ENCODE measurements at places on chromosomes 11 and 22. TPM values are rescaled to one million over a fixed set of nuclear protein-coding genes. Genes with fewer than 3 reads are reported as not detected.

Gene NCR3LG1
- total RNA-seq = 2.7 TPM

DNA sequence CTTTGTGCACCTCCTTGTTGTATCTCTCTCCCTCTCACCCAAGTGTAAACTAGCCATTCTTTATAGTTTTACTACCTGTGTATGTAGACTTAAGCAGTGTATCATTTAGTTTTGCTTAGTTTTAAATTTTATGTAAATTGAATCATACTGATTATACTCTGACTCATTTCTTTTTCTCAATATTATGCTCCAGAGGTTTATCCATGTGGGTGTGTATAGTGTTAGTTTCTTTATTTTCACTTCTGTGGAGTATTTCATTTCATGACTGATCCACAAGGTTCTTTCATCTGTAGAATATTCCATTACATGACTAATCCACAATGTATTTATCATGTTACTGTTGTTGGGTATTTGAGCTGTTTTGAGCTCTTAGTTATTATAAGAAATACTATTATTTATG, 62.0 kb downstream of the CCDC34 start:
- no peaks in the 10 kb centered on the region for H3K27me3 ChIP-seq
- no peak overlapping the region for H3K4me3 ChIP-seq
- no peaks in the 10 kb centered on the region for H3K4me1 ChIP-seq
- no peak for DNase-seq
- no peaks in the 10 kb centered on the region for H3K36me3 ChIP-seq
- no peak overlapping the region for H3K27ac ChIP-seq

GRCh38 chr11:20367313-20367948, 3.9 kb downstream of the HTATIP2 start:
- H3K4me3 ChIP-seq = peak overlapping the region; percentile 36
- H3K27me3 ChIP-seq = no peaks in the 10 kb centered on the region
- H3K27ac ChIP-seq = no peak overlapping the region
- peaks cover 43% of the 10 kb centered on the region for H3K4me1 ChIP-seq
- H3K36me3 ChIP-seq = peaks cover 40% of the 10 kb centered on the region

GRCh38 chr11:34997952-34998528, 81.6 kb downstream of the PDHX start:
- peak overlapping the region; percentile 44 for H3K4me3 ChIP-seq
- peak overlapping the region; percentile 56 for H3K27ac ChIP-seq
- H3K36me3 ChIP-seq = peaks cover 11% of the 10 kb centered on the region

DNA sequence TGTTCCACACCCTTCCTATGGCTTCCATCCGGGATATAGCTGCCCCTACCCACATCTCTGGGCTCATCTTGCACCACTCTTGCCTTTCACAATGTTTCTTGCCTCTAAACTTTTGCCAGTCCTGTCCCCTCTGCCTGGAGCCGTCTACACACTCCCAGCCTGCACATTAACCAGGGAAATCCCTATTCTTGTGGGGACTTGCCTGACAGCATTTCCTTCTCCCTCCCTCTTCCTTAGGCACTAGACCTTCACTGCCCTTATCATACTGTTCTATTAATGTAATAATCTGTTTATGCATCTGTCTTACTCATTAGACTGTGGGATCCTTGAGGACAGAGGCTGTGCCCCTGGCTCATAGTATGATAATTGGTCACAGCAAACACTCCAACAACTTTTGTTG, 5.8 kb upstream of the TTC12 start:
- no peak for DNase-seq
- H3K36me3 ChIP-seq = no peaks in the 10 kb centered on the region
- peaks cover 2% of the 10 kb centered on the region for H3K4me1 ChIP-seq
- H3K27ac ChIP-seq = no peak overlapping the region

Gene TNNT3
- total RNA-seq = 16.7 TPM

DNA sequence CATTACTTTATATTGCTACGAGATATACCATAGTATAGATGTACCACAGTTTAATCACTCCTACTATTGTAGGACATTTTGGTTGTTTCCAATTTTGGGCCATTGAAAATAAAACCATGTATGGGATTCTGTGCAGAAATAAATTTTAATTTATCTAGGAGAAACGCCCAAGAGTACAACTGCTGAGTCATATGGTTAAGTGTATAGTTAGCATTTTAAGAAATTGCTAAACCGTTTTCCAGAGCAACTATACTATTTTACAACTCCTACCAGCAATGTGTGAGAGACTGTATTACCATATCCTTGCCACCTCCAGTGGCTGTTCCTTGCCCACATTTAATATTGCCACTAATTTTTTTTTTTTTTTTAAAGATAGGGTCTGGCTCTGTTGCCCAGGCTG, 163.1 kb downstream of the SBF2 start:
- no peaks in the 10 kb centered on the region for H3K27me3 ChIP-seq
- DNase-seq = no peak
- no peaks in the 10 kb centered on the region for H3K4me1 ChIP-seq
- no peak overlapping the region for H3K4me3 ChIP-seq

- H3K4me3 ChIP-seq = no peak overlapping the region
- H3K27ac ChIP-seq = no peak overlapping the region
- no peak for DNase-seq
- H3K27me3 ChIP-seq = peaks cover 23% of the 10 kb centered on the region
- H3K36me3 ChIP-seq = no peaks in the 10 kb centered on the region
Observed at GRCh38 chr11:61688365-61689163, 8.4 kb downstream of the DAGLA start.

DNA sequence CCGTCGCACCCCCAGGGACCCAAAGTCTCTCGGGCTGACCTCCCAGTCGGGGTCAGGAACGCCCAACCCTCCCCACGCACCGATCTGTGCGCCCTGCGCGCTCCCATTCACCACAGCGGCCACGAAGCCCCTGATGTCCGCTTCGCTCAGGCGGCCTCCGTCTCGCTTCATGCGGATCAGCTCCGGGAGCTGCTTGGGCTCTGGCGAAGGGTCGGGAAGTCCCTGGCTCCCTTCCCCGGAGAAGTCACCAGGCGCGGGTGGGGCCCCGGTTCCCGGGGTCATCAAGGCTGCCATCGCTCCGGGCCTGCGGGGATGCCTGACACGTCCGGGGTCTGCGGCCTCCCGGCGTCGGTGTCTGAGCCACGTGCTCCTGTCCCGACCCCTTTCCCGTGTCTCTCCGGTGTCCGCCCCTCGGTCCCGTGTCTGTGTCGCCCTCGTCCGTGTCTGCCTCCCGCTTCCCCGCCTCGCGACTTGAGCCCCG, 356 bp downstream of the TYMP start:
- peaks cover 42% of the 10 kb centered on the region for H3K4me1 ChIP-seq
- no peaks in the 10 kb centered on the region for H3K27me3 ChIP-seq
- peak overlapping the region; percentile 84 for H3K4me3 ChIP-seq
- peak overlapping the region; percentile 94 for H3K27ac ChIP-seq
- peaks cover 24% of the 10 kb centered on the region for H3K36me3 ChIP-seq

GRCh38 chr11:60241786-60242185, 1.2 kb downstream of the MS4A4E start:
- H3K4me3 ChIP-seq = no peak overlapping the region
- H3K36me3 ChIP-seq = no peaks in the 10 kb centered on the region
- H3K27ac ChIP-seq = no peak overlapping the region
- H3K4me1 ChIP-seq = no peaks in the 10 kb centered on the region
- H3K27me3 ChIP-seq = peaks cover 19% of the 10 kb centered on the region

GRCh38 chr22:19138217-19139000, 6.0 kb downstream of the ESS2 start:
- no peak overlapping the region for H3K27ac ChIP-seq
- H3K4me1 ChIP-seq = peaks cover 3% of the 10 kb centered on the region
- H3K4me3 ChIP-seq = no peak overlapping the region
- no peak for DNase-seq
- H3K27me3 ChIP-seq = no peaks in the 10 kb centered on the region
- H3K36me3 ChIP-seq = peaks cover 12% of the 10 kb centered on the region

- no peak overlapping the region for H3K4me3 ChIP-seq
- peaks cover 21% of the 10 kb centered on the region for H3K27me3 ChIP-seq
- H3K4me1 ChIP-seq = peaks cover 25% of the 10 kb centered on the region
- H3K36me3 ChIP-seq = no peaks in the 10 kb centered on the region
Observed at GRCh38 chr11:60953781-60954180, 1.8 kb upstream of the SLC15A3 start.

- H3K27ac ChIP-seq = no peak overlapping the region
- no peak overlapping the region for H3K4me3 ChIP-seq
- no peaks in the 10 kb centered on the region for H3K4me1 ChIP-seq
- peaks cover 2% of the 10 kb centered on the region for H3K36me3 ChIP-seq
Observed at GRCh38 chr11:34331736-34332135, 26.1 kb downstream of the ABTB2 start.

DNA sequence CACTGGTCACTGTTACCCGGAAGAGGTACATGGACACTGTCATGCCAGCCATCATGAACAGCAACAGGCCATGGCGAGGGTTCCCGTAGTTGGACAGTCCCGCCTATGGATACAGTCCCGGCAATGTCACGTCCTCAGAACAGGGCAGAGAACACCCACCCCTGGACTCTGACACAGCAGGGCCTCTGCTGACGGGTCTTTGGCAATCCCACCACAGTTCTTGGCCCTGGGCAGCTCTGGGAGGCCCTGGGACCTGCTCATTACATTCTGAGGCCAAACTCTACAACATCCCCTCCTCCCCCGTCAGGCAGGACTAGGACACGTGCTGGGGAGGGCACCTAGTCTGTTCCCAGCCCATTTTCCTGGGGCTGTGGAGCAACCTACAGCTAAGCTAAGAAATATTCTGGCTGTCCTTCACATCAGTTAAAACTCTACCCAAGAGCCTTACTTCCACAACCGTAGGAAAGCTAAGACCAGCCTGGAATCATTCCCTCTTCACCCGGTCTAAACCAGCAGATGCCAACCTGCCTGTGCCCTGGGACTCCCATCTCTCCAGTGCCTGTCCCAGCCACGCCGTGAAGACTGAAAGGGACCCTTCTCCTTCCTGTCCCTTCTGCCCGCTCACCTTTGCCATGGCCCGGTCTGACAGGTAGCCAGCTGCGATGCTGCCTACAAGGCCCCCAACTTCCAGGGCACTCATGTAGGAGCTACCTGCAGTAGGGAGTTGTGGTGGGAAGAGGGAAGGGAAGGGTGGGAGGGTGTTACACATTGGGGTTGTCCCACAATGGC, 4.5 kb downstream of the SLC37A4 start:
- H3K36me3 ChIP-seq = peaks cover 25% of the 10 kb centered on the region
- H3K4me3 ChIP-seq = no peak overlapping the region
- H3K4me1 ChIP-seq = peaks cover 38% of the 10 kb centered on the region
- DNase-seq = no peak

Gene CYTH4
- 157 TPM for total RNA-seq

DNA sequence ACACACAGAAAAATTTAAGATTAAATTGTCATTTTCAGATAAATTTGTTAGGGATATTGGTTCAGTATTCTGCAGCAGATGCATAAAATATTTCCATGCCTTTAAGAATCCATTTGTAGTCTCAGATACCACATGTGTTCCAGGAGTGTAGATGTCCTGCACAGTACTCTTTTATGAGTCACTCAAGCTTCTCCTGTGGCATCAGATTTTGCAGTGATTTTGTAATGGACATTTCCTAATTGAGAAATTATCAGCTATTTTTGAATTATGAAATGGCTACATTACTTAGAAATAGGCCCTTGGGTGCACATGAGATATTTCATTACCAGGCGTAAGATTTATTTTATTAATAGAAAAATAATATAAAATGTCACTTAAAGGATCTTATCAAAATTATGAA, 18.9 kb downstream of the MMP3 start:
- no peaks in the 10 kb centered on the region for H3K36me3 ChIP-seq
- H3K4me1 ChIP-seq = no peaks in the 10 kb centered on the region
- no peaks in the 10 kb centered on the region for H3K27me3 ChIP-seq
- no peak overlapping the region for H3K4me3 ChIP-seq

- H3K27ac ChIP-seq = no peak overlapping the region
- peaks cover 43% of the 10 kb centered on the region for H3K36me3 ChIP-seq
- H3K4me3 ChIP-seq = no peak overlapping the region
- H3K4me1 ChIP-seq = peaks cover 33% of the 10 kb centered on the region
- no peak for DNase-seq
Observed at GRCh38 chr22:41099036-41099435, 6.6 kb downstream of the EP300 start.

Gene RAC2
- total RNA-seq = 963 TPM

- H3K4me1 ChIP-seq = peaks cover 5% of the 10 kb centered on the region
- H3K27me3 ChIP-seq = peaks cover 11% of the 10 kb centered on the region
- DNase-seq = no peak
- H3K36me3 ChIP-seq = no peaks in the 10 kb centered on the region
- H3K4me3 ChIP-seq = no peak overlapping the region
Observed at GRCh38 chr11:76734456-76735420, 48.4 kb upstream of the TSKU start.

DNA sequence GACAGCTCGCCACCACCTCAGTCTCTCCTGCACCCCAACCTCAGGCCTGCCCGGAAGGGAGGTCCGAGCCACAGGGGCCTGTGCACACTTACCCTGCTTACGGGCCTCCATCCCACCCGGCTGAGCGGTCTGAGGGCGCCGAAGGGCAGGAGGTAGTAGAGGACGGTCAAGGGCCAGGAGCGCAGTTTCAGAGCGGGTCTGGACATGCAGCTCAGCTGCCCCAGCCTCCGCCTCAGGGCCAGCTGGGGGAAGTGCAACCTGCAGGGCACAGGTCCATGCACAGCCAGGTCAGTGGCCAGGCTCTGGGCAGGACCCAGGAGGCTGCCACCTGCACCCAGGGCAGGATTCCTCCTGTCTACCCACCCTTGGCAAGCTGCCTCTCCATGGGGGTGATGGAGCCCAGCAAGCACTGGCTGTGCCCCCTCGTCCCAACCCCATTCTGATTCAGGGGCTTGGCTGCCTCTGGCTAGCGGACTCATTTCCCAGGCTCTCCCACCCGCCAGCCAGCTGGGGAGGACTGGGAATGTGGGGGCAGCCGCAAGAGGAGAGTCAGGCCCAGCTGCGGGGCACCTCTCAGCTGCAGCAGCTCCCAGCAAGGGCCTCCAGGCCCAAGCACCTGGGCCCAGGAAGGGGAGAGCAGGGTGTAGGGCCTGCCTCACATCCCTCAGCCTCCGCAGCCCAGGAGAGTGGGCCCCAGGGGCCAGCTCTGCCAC, 38.3 kb downstream of the PISD start:
- H3K27ac ChIP-seq = no peak overlapping the region
- no peaks in the 10 kb centered on the region for H3K27me3 ChIP-seq
- H3K4me1 ChIP-seq = peaks cover 14% of the 10 kb centered on the region

- H3K4me1 ChIP-seq = peaks cover 31% of the 10 kb centered on the region
- H3K4me3 ChIP-seq = peak overlapping the region; percentile 73
- DNase-seq = peak; percentile 59
- H3K36me3 ChIP-seq = peaks cover 16% of the 10 kb centered on the region
Observed at GRCh38 chr11:67996622-67997474, 7.0 kb downstream of the UNC93B1 start.

- no peak overlapping the region for H3K27ac ChIP-seq
- peak; percentile 24 for DNase-seq
- no peak overlapping the region for H3K4me3 ChIP-seq
- peaks cover 7% of the 10 kb centered on the region for H3K36me3 ChIP-seq
Observed at GRCh38 chr11:75268626-75269366, 28.2 kb downstream of the TPBGL start.

GRCh38 chr11:17917556-17917955, 95.3 kb downstream of the SERGEF start:
- DNase-seq = no peak
- H3K27ac ChIP-seq = no peak overlapping the region
- no peaks in the 10 kb centered on the region for H3K27me3 ChIP-seq
- peaks cover 3% of the 10 kb centered on the region for H3K4me1 ChIP-seq

Gene FREY1
- total RNA-seq = 3.9 TPM

Measured in activated naive CD8-positive, alpha-beta T cell treated with anti-CD3 and anti-CD28 coated beads, Interleukin-2, amount 10 ng/mL, durations not matched to agents 7 days and 5 days (primary cell).